ENCODE measurements at places on chromosomes 4 and X. TPM values are rescaled to one million over a fixed set of nuclear protein-coding genes. Genes with fewer than 3 reads are reported as not detected.

MAGEA10 gene
- polyA plus RNA-seq: not detected

NEXMIF gene
- polyA plus RNA-seq: under 0.01 TPM

P2RY10 gene
- not detected for polyA plus RNA-seq

CPZ gene
- 6.9 TPM for polyA plus RNA-seq

ZXDA gene
- polyA plus RNA-seq: 1.7 TPM

RNF150 gene
- 3.0 TPM for polyA plus RNA-seq

GIMD1 gene
- polyA plus RNA-seq: not detected

CENPVL1 gene
- not detected for polyA plus RNA-seq

CACNA1F gene
- 0.10 TPM for polyA plus RNA-seq

GPRIN3 gene
- 0.60 TPM for polyA plus RNA-seq

GABRQ gene
- 0.01 TPM for polyA plus RNA-seq

DMRTC1B gene
- 0.94 TPM for polyA plus RNA-seq

ANKRD50 gene
- 1.5 TPM for polyA plus RNA-seq

ABCG2 gene
- polyA plus RNA-seq: 0.89 TPM

TCEAL1 gene
- polyA plus RNA-seq: 20.8 TPM

UCHL1 gene
- polyA plus RNA-seq: 28.6 TPM

NPY1R gene
- polyA plus RNA-seq: 9.2 TPM

ARMCX1 gene
- 7.6 TPM for polyA plus RNA-seq
